Endodermal cell (in vitro differentiated cells): ENCODE measurements at places on chromosomes 3 and 15. TPM values are rescaled to one million over a fixed set of nuclear protein-coding genes. Genes with fewer than 3 reads are reported as not detected.

DNA sequence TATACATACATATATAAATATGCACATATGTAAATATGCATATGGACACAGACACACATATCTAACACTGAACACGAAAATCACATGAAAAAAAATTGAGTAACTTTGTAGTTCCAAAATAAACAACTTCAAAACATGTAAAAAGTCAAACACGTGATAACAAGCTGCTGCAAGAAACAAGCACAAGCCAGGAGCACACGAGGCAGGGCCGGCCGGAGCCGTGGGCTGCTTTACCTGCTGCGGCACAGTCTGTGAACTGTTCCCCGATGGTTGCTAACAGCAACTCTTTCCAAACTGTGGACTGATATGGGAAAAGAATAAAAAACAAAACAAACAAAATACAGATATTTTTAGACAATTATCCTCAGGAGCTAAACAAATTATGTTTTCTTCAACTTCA lies 31.6 kb downstream of the EIF4E3 start:
- no peak overlapping the region for H3K4me3 ChIP-seq
- H3K27me3 ChIP-seq, result no peaks in the 10 kb centered on the region
- H3K27ac ChIP-seq, result no peak overlapping the region
- H3K36me3 ChIP-seq, result no peaks in the 10 kb centered on the region
- DNase-seq, result no peak

DNA sequence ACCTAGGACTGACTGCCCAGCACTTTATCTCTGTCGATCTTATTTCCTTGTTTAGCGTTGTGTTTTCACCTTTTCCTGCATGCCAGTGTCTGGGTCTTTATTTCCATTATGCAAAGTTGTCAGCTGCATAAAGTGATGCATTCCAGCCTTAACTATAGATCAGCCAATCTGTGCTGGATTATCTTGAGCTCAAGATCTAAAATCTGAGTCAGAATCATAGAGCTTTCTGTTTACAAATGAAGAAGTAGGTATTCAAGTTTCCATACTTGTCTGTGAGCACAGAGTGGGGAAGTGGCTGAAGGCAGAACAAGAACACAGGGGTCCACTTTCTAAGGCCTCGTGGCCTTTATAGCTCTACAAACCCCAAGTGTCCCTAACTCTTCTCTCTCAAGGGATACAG lies 82.4 kb upstream of the PLCL2 start:
- no peak overlapping the region for H3K27ac ChIP-seq
- no peaks in the 10 kb centered on the region for H3K36me3 ChIP-seq
- no peaks in the 10 kb centered on the region for H3K27me3 ChIP-seq
- DNase-seq, result no peak
- no peak overlapping the region for H3K4me3 ChIP-seq
- H3K4me1 ChIP-seq, result peaks cover 5% of the 10 kb centered on the region

- peaks cover 19% of the 10 kb centered on the region for H3K4me1 ChIP-seq
- no peaks in the 10 kb centered on the region for H3K36me3 ChIP-seq
- no peaks in the 10 kb centered on the region for H3K27me3 ChIP-seq
- no peak overlapping the region for H3K4me3 ChIP-seq
- H3K27ac ChIP-seq, result no peak overlapping the region
- no peak for DNase-seq
Observed at GRCh38 chr3:12975748-12976522, 97.3 kb downstream of the IQSEC1 start.

The LRRC15 gene
- total RNA-seq, result not detected in 3 replicates

The SV2B gene
- total RNA-seq, result 5.7 and 8.8 TPM in 2 replicates
